ENCODE measurements at places on chromosomes 4 and X.
A peak's percentile ranks its signal among the peaks of the same experiment; 100 is the strongest.

- no peak for DNase-seq
These were observed 88.9 kb downstream of the CC2D2A start for GRCh38 chr4:15558561-15558960.

- DNase-seq = no peak
These were observed 1621.2 kb downstream of the PCDH7 start for GRCh38 chr4:32341342-32341741.

DNA sequence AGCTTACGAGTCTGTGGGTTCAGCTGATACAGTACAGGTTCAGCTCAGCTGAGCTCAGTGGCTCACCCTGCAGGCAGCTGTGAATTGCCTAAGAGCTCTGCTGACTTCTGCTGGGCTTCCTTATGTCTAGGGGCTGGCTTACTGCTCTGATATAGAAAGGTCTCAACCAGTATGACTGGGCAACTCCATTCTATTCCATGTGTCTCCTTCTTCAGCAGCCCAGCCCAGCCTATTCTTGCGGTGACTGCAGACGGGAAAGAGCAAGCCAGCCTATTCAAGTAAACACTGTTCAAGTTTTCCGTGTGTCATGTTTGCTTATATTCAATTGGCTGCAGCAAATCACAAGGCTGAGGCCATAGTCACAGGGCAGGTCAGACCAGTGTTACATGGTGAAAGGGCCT lies 615.4 kb upstream of the ZFP42 start:
- peak; percentile 3 for DNase-seq

- DNase-seq = no peak
These were observed 25.7 kb downstream of the SGMS2 start for GRCh38 chr4:107850438-107850837.

DNA sequence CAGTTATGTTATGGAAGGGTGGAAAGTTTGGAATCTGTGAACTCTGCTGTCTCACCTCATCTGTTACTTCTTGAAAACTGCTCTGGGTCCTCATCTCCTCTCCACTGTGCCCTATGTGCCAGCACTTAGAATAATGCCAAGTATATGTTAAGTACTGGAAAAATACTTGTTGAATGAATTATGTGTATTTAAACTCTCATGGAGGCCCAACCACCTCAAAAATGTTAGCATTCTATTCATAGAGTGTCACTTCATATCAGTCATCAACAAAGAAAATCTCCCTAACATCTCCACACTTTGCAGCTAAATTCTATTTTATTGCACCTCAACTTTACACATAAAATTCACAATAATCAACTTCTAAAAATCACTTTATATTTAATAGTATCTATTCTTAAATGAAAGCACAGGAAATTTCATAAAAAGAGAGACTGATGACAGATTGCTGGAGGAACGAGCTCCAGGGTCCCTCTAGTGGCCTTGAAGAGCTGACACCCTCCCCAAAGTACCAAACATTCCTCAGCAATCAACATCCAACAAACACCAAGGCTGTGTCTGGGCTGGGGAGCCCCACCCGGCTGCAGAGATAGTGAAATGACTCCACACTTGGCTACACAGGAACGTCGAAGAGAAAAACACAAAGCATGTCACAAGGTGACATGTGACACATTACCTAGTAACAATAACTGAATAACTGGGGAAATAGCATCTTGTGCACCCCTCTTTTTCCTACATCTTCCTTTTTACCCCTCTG lies 45.8 kb downstream of the SLC39A8 start:
- peak; percentile 25 for DNase-seq

- peak; percentile 44 for DNase-seq
These were observed 506.9 kb upstream of the PCDH10 start for GRCh38 chr4:132642016-132642817.

- DNase-seq = no peak
These were observed 125.1 kb downstream of the HS6ST2 start for GRCh38 chrX:132833373-132833772.

- no peak for DNase-seq
These were observed 339.0 kb upstream of the BOD1L1 start for GRCh38 chr4:13966231-13967195.

DNA sequence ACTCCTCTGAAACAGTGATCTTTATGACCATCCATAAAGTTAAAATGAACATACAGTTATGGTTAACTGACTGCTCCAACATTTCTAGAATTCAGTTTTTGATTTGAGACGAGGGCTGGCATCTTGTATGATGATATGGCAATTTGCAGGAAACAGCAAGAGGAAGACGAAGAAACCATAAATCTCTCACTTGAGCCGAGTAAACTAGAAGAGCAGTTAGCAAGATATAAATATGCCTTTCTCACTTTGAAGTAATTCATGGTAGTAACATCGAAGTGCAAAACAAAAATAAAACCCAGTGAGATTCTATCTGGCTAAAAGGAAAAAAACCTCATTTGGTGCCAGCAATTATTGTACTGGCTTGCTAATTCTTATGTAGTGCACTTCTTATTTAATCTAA lies 139.0 kb upstream of the SPRY1 start:
- DNase-seq = no peak

GRCh38 chrX:9955506-9955905 lies 11.7 kb upstream of the CLDN34 start:
- DNase-seq = no peak

DNA sequence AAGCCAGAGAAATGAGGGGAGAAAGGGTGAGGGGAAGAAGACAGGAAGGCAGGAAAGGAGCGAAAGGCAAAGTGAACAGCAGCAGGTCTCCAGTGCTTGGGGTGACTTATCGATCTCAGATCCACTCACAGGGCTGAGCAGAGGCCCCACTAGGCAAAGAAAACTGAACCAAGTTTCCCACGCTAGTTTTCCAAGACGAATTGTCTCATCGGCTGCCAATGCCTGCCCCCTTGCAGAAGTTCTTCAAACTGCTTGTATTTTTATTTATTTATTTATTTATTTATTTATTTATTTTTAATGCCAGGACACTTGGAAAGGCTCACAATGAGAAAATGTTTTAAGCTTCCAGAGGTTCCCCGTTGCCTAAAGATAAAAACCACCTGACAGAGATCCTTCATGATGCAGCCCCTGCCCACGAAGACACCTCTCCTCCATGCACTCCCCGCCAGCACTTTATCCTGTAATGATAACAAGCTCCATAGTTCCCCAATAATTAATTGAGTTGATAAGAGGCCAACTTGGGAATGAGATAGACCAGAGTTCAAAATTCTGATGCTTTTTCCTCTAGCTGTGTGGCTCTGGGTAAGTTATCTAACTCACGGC lies 43.2 kb downstream of the QDPR start:
- peak; percentile 26 for DNase-seq

DNA sequence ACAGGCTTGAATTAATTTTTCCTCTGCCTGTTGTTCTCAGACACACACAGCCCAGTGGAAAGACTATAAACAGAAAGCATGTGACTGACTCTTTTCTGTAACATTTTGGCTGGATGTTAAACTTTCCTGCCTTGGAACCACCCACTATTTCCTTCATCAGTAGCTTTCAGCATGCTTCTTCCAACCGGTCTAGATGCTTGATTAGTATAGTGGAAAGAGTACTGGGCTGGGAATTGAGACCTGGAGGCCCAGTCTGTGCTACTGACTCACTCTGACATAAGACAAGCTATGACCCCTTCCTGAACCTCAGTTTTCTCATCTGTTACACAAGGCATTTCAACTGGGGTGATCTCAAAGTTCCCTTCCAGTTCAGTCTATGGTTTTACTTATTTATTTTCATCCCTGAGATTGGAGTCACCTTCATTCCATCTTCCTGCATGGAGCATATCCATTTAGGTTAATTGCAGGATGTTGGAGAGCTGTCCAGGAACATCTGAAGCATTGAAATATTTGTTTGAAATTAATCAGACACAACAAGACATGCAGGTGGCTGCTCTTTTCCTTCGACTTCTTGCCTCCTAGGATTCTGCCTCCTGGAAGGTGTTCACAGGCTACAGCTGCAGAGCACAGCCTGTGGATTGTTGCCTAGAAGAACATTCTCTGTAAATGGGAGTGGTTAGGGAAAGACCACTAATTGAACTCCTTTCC lies 173.4 kb downstream of the RTL9 start:
- DNase-seq = no peak

DNA sequence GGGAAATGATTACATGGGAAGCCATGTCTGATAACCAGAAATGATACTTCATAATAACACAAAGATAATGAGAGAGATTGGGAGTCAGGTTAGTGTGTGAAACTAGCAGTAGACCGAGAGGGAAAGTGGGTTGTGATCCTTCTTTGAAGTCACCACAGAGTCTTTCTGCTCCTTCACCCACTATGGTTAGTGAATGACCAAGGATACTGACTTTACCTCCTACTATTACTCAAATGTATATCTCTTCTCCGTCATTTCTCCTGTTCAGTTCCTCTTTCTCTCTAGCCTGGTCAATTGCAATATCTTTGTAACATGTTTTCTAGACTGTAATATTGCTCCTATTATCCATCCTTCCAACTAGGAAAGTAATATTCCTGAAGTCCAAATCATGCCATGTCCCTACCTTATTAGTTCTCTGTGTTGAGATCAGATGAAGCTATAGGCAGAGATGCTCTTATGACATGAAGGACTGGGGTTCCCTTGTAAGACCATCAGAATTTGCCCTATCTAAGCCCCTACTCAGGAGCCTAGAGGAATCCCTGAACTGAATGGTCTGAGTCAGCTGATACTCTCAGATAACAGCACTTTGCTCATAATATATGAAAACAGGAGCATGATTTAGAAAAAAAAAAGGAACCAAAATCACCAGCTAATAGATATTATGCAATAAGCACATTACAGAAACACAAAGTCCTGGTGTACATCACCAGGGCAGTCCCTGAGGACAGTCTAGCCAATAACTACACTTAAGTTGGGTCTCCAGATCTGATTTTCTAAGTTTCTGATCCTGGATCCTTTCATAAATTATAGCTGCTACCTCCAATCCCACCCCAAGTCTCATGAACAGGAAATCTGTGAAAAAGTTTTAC lies 81.2 kb downstream of the SHROOM3 start:
- no peak for DNase-seq

- DNase-seq = peak; percentile 32
These were observed 53.8 kb downstream of the VSIG4 start for GRCh38 chrX:65985922-65986588.

- no peak for DNase-seq
These were observed 244.7 kb downstream of the PACRGL start for GRCh38 chr4:20944961-20945360.

DNA sequence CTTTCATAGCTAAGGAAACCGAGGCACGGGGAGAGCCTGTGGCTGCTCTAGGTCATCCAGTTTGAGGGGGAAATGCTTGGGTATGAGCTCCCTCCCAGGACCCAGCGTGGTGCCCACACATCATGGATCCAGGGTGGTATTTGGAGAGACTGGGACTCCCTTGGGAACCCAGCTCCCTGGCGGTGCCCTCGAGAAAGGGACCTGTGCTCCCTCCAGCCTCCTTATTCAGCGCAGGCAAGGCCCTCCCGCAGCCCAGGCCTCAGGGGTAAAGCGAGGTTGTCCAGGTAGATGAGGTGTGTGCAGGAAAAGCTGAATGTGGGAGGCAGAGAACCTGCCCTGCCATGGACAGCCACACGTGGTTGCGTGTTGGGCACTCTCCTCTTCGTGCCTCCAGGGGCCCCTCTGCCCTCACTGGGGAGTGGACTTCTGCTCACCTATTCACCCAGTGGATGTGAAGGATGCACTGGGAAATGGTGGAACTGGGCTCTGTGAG lies 53.8 kb upstream of the GPR78 start:
- DNase-seq = no peak

GRCh38 chr4:94757192-94758140 lies at the start of gene BMPR1B:
BMPR1B (plus strand) TSS chr4:94757955; CDS start chr4:95104425, 346,470 bp downstream.
- DNase-seq = no peak

DNA sequence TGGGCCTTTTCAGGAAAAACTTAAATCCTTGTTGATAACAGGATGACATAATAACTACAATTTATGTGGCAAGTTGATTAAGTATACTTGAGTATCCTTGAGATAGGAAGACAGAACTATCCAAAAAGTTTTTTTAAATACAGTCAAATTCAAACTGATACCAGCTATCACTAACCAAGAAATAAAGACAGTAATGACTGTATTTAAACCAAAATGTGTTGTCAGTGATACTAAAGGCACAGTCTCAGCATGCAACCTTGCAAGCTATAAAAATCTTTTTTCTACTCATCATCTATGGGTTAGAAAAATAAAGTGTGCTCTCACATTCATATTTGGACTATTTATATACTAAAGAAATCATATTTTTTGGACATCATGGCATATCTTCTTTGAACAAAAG lies 64.7 kb downstream of the PAPSS1 start:
- no peak for DNase-seq

GRCh38 chr4:114728426-114728825 lies 129.8 kb downstream of the UGT8 start:
- DNase-seq = no peak

GRCh38 chr4:112979881-112980421 lies 69.5 kb upstream of the ANK2 start:
- no peak for DNase-seq

GRCh38 chrX:137565921-137566745 lies at the start of gene ZIC3:
ZIC3 (plus strand) TSS chrX:137566127; CDS start chrX:137566692, 565 bp downstream.
- no peak for DNase-seq

GRCh38 chrX:23263892-23264291 lies 70.8 kb upstream of the PTCHD1 start:
- DNase-seq = no peak

GRCh38 chr4:52588097-52588496 lies 71.0 kb downstream of the USP46 start:
- no peak for DNase-seq

- no peak for DNase-seq
These were observed 40.2 kb upstream of the SULT1B1 start for GRCh38 chr4:69800599-69800998.

GRCh38 chr4:73764513-73764912 lies 24.1 kb downstream of the CXCL8 start:
- no peak for DNase-seq

GRCh38 chrX:15790769-15791290 lies 546 bp downstream of the ZRSR2 start:
- DNase-seq = no peak

DNA sequence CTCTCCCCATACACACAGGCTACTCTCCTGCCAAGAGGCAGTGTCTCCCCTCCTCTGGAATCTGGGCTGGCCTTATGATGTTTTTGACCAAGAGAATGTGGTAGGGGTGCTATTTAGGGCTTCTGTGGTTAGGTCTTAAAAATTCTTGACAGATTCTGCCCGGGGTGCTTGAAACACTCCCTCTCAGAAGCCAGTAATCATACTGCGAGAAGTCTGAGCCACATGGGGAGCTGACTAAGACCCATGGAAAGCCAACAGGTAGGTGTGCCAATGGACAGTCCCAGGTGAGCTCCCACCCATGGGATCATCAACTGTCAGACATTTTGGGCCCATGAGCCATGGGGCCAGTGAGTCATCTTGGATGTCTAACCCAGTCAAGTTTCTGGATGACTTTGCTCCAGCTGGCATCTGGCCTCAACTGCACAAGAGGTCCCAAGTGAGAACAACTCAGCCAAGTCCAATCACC lies 315.7 kb downstream of the FBXW7 start:
- no peak for DNase-seq

- peak; percentile 81 for DNase-seq
These were observed 9.8 kb upstream of the ATP2B3 start for GRCh38 chrX:153507484-153508178.

- DNase-seq = no peak
These were observed 275.3 kb upstream of the SPOCK3 start for GRCh38 chr4:167509551-167509950.

- DNase-seq = no peak
These were observed 33.9 kb upstream of the ADGRG2 start for GRCh38 chrX:19156186-19156585.

GRCh38 chrX:133907606-133908005 lies 77.8 kb downstream of the GPC3 start:
- DNase-seq = no peak

- DNase-seq = peak; percentile 34
These were observed 71.7 kb downstream of the APBB2 start for GRCh38 chr4:41142376-41143310.
